Hippocampal formation (tissue), 2 donors: ENCODE measurements at places on chromosomes 6 and 20.

DNA sequence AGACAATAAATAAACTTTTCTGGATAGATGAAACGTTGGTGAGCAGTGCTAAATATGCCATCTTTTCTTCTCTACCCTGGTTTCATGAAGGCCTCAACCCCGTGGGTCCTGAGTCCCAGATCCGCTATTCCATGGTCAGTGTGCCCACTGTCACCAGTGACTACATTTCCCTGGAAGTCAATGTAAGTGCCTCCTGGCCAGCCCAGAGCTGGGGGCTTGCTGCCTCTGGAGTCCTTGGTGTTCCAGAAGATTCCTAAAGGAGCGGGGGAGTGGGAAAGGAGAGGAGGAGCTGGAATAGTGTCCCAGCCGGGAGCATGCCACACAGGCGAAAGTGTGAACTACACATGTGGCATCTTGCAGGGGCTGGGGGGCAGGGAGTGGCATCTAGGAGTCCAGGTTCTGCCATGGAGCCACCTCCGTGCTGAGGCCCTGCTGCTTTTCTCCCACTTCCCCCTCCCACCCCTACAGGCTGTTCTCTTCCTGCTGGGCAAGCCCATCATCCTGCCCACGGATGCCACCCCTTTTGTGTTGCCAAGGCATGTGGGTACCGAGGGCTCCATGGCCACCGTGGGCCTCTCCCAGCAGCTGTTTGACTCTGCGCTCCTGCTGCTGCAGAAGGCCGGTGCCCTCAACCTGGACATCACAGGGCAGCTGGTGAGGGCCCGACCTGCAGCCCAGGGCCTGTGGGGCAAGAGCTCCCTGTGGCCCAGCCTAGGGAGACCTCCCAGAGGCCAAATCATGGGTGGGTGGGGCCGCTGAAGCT is 10.8 kb downstream of the BPIFB2 start:
- DNase-seq: no peak

- DNase-seq: no peak
These were observed 11.2 kb upstream of the GMNN start for GRCh38 chr6:24763578-24763977.

GRCh38 chr20:32965115-32965514 is 39.1 kb downstream of the SUN5 start:
- DNase-seq: no peak

DNA sequence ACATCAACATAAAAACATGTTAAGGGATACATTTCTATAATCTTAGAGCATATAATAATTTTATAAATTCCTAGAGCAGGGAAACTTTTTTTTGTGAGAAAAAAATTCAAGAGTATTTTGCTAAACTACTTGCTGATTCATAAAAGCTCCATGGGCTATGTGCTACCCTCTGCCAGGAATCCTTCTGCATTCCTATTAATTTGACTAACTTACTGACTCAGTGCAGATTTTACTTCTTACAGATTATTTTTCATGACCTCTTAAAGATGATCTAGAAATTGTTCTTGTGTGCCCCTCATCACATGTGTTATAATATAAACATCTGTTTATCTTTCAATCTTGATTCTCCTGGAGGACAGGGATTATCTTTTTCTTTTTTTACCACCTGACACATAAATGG is 5.7 kb downstream of the VTA1 start:
- no peak for DNase-seq

- DNase-seq: no peak
These were observed 43.5 kb upstream of the TINAG start for GRCh38 chr6:54264581-54265272.

DNA sequence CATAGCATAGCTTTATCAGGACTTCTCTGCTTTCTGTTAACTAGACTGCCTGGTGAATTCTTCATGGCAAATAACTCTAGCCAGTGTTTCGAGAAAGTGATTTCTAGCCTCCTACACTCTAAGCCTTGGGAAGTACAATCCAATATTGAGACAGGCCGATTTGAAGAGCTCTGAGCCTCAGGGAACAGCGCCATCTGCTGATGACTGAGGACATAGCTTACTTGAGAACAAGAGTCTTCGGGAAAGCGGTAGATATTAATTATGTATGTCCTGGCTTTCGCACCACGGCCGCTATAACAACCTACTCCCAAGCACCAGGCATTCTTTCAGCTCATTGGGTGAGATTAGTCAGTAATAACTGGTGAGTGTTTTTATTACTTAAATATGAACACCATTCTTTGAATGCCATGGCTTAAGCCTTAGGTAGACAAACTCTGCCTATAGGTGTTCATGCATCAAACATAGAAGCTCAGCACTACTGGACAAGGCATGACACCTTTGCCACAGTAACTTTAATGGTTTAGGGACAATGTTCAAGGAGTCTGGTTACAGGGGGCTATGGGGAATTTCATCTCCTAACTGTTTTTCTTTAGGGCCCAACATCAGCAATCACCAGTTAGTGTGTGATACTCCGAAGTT is 518.6 kb downstream of the BMP2 start:
- peak; percentile 76 for DNase-seq

DNA sequence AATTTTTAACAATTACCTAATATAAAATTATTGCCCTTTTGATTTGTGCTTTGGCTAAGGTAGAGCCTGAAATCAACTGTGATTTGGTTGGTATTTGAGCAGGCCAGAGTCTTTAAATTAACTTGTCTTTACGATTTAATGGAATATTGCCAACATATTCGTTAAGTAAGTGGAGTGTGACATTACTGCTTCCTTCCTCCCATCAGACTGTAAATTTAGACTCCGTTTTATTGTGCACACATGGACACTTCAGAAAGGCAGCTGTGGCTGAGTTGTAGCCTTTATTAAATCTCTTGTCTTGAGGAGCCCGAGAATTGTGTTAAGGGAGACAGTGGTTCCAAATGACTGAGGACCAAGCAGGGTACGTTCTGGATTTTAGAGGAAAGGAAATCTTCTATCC is 57.4 kb downstream of the CAP2 start:
- no peak for DNase-seq

DNA sequence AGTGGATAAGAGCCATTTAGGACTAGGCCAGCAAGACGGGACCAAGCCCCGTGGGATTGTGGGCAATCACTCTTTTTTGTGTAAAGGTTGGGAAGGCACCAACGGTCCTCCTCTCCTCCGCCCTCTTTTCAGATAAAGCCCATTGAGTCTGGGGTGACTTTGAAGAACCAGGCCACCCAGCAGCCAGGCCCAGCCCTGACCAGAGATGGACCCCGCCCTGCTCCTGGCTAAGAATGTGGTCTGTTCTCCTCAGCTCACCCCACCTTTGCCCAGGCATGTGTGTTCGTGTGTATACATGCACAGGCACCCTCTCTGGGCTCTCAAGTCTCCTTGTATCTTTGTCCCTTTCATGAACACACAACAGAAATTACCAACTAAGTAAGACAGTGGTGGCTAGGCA is 9.1 kb downstream of the SDC4 start:
- DNase-seq: no peak

DNA sequence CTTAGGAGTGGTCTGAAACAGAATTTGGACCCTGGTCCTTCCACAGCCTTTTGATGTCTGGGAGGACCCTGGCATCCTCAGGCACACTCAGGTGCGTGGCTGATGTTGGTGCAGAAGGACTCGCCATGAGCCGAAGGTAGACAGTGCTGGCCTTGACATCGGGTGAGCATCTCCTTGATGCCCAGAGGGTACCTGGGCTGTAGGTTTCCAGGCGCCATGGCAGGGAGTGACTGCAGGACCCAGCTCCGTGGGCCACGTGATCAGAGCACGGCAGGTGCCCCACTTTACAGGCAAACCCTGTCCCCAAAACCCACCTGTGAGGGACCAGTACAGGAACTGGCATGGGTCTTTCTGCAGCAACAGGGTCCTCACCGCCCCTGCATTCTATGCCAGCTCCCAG is 319.2 kb downstream of the CDH4 start:
- DNase-seq: no peak

GRCh38 chr6:101208152-101208551 is 185.4 kb upstream of the GRIK2 start:
- no peak for DNase-seq
